Left cardiac atrium (tissue), 4 donors: ENCODE measurements at places on chromosomes 3 and 15.

GRCh38 chr3:46668591-46668990 is 24.9 kb downstream of the ALS2CL start:
- peak; percentile 9 for DNase-seq

GRCh38 chr3:143387425-143387824 is 267.9 kb downstream of the CHST2 start:
- DNase-seq: no peak

DNA sequence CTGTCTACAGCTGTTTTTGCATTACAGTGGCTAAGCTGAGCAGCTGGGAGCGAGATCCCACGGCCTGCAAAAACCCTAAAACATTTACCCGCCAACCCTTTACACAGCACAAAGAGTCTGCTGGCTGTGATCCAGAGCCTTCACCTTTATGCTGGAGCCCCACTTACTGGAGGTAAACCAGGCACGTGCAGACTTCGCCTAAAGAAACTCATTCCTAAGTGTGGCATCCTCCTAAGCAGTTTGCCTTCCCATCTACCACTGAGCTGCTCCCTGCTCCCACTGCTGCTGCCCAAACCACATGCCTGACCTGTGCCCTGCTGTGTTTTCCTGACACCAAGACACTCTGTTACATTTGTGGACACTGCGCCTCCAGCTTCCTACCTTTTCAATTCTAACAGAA is 53.0 kb downstream of the CHSY1 start:
- DNase-seq: no peak

DNA sequence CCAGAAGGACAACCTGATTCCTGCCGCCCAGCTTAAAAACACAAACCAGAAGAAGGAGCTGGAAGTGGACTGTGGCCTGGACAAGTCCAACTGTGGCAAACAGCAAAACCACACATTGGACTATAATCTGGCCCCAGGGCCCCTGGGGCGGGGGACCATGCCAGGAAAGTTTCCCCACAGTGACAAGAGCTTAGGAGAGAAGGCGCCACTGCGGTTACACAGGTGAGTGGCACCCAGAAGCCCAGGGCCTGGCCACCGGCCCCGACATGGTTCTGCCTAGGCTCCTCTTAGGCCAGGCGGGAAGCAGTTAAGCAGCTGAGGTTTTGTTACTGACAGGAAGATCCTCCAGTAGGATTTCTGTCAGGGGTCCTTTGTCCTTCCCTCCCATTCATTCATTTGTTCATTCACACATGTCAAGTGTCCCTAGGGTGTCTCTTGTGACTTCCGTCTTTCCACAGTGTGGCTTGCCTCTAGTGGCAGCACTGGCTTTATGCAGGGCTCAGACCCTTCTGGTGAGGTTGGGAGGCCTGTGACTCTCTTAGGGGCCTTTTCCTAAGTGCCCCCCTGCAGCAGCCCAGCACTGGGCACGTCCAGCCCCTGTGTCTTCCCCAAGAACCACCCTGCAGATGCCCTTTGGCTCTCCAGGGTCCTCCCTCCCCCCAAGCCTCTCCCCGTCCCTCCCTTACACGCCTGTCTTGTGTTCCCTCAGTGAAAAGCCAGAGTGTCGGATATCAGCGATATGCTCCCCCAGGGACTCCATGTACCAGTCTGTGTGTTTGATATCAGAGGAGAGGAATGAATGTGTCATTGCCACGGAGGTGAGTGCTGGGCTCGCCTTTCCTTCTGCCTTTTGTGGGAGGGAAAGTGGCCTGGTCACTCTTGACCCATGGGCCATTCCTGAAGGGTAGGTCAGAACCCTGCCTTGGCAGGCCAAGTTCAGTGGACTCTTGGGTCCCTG is 7.8 kb downstream of the DLL4 start:
- no peak for DNase-seq

GRCh38 chr3:30146978-30147377 is 459.4 kb upstream of the TGFBR2 start:
- DNase-seq: no peak

DNA sequence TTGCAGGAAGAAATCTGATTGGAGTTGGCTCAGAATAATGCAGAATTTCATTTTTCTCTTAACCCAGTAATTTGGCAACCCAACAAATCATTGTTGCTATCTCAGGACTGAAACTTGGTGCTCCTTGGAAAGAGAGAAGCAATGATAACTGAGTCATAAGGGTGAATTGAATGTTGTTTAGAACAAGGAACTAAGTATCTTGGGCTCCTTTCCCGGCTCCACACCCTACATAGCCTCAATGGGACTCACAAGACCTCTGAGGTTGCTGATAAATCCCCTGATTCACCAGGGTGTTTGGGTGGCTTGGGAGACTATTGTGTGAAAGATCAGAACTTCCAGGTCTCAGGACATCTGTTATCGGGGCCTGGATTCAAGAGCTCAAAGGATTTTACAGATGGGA is 7.8 kb upstream of the RAB8B start:
- DNase-seq: no peak

GRCh38 chr3:87696124-87697013 is 362.4 kb downstream of the CGGBP1 start:
- no peak for DNase-seq

DNA sequence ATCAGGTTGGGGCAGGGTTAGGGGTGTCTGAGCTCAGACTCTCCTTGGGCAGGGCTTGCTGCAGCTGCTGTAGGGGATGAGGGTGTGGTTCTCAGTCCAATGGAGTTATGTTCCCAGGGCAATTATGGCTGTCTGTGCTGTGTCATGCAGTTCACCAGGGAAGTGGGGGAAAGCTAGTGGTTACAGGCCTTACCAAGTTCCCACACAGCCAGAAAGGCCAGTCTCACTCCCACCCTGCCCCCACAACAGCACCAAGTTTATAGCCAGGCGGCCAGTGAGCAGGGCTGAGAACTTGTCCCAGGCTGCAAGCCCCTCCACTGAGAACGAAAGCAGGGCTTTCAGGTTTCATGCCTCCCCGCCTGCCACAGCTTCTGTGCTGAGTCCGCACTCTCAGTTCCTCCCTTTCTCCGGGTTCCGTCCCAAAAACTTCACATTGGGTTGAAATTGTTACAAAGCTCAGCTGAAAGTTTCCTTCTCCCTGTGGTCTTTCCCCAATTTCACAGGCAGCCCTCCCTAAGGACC is 19.6 kb upstream of the CPOX start:
- DNase-seq: peak; percentile 21

GRCh38 chr3:71244826-71245488 is 338.6 kb downstream of the FOXP1 start:
- DNase-seq: no peak
